Stimulated activated CD4-positive, alpha-beta T cell treated with anti-CD3 and anti-CD28 coated beads, TNF-alpha, amount 100 ng/mL, for 1 hour (primary cell): ENCODE measurements at places on chromosomes 1 and 21.

- DNase-seq = no peak
These were observed 37.2 kb upstream of the TNFRSF1B start for GRCh38 chr1:12129624-12130023.

DNA sequence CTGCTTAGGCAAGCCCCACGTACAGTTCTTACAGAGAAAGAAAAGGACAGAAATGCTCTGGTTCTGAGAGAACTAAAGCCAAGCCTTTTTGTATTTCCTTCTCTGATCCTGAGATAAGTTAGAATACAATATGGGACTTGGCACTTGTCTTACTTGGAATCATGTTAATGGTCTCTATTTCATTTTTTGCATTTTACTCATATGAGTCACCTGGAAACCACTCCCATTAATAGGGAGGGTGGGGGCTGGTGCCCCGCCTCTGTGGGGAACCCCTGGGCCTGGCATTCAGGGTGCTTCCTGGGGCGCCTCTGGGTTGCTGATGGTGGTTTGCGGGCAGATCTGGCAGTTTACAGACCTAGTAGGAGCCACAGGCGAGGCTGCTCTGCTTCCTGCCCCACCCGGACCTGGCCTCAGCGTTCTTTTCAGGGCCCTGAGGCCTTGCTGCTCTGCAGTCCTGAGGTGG lies 26.7 kb downstream of the TSPAN2 start:
- DNase-seq = peak; percentile 89

DNA sequence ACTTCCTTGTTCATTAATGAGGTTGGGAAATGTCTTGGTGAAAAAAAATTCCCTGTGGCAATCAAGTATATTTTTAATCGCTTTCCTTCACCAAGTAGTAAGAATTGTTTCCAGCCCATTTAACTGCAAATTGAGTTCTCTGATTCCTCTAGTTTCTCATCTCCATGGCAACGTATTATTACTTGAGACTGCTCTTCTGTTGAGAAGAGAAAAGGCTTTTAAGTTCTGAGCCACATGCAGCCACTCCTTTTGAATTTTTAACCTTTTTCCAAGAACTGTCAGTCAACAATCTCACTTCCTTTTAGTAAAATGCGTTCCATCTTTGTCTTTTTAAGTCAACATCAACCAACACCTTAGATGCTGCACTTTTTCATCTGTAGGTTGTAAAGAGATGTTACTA lies 75.7 kb upstream of the KIAA1614 start:
- DNase-seq = no peak

DNA sequence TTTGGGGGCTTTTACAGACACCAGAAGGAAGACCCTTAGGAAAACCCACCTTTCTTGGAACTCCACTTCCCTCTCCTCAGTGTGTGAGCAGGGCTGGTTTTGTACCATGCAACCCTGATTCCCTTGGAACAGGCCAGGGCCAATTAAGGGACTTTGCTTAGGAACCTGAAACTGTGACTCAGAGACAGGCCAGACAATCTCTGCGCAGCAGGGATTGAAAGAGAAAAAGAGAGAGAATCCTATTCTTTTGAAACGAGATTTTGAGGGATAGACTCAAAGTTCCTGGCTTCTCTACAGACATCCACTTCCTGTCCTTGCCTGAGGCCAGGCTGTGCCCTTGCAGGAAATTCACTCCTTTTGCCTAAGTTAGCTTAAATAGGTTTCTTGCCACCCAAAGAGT lies 23.1 kb upstream of the C1orf198 start:
- DNase-seq = no peak
